IMR-90 (cell line): ENCODE measurements at places on chromosomes 2 and 18. TPM values are rescaled to one million over a fixed set of nuclear protein-coding genes. Genes with fewer than 3 reads are reported as not detected.
A peak's percentile ranks its signal among the peaks of the same experiment; 100 is the strongest.

The CFAP65 gene
- total RNA-seq, result not detected in 2 replicates

DNA sequence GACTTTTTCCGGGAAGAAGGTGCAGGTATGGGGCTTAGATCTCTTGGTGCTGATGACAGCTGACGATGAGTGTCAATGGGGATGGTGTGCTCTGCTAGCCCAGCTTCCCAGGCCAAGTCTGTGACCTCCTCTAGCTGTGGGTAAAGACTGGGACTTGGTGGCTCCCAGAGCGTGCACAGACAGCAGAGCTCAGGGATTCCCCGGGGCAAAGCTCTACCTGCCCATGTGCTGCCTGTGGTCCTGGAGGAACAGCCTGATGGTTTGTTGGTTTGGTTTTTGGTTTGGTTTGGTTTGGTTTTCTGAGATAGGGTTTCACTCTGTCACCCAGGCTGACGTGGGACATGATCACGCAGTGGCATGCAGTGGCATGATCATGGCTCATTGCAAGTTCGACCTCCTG is 19.2 kb downstream of the ATP6V1B1 start:
- DNase-seq, result no peak

DNA sequence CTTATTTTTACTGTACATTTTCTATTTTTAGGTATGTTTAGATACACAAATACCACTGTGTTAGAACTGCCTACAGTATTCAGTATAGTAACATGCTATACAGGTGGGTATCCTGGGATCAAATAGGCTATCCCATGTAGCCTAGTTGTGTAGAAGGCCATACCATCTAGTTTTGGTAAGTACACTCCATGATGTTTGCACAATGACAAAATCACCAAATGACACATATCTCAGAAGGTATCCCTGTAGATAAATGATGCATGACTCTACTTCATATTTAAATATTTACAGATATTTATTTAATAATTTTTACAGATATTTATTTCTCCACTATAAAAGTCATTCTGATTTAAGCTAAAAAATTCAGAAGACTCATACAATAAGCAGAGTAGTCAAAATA is 233.8 kb upstream of the OSR1 start:
- DNase-seq, result no peak

- no peak for DNase-seq
Measured at GRCh38 chr2:3107567-3107966, 270.1 kb downstream of the EIPR1 start.

The THAP4 gene
- 33.9 and 42.2 TPM in 2 replicates for total RNA-seq

- DNase-seq, result no peak
Measured at GRCh38 chr18:44903327-44903726, 222.6 kb downstream of the SETBP1 start.

The TMEM127 gene
- 20.0 and 35.7 TPM in 2 replicates for total RNA-seq

DNA sequence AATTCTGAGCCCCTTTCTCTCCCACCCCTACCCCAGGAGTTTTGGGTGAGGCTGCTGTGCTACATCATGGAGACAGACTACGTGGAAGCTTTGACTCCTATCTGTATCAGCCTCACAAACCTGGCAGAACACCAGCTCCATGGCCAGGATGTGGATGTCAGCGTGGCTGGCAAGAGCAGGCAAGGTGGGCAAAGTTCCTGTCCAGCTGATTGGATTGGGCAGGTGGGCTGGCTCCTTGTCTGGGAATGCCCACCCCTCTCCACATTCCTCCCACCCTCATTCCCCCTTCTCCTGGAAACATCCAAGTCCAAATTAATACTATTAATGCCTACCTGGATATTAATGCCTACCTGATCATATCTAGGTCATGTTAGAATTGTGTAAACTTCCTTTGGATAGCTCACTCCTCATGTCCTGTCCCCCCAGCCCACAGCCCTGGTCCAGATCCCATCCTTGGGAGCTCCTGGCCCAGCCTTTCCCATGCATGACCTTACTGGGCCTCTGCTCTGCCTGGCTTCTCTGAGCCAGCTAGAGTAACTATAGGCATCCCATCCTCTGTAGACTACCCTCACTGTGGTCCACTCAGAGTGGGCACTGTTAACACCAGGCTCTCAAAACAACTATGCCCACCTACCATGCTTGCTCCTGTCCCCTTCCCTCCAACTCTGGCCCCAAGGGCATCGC is 24.1 kb downstream of the MROH2A start:
- no peak for DNase-seq

The PLEKHH2 gene
- total RNA-seq, result 1.7 and 2.0 TPM in 2 replicates

The SERPINB8 gene
- total RNA-seq, result 14.3 and 18.3 TPM in 2 replicates

- no peak for DNase-seq
Measured at GRCh38 chr2:165587335-165587938, 117.9 kb downstream of the CSRNP3 start.

- no peak for DNase-seq
Measured at GRCh38 chr2:170461889-170462288, 253.2 kb upstream of the SP5 start.

- no peak for DNase-seq
Measured at GRCh38 chr2:48319863-48320262, 210.1 kb upstream of the STON1 start.

DNA sequence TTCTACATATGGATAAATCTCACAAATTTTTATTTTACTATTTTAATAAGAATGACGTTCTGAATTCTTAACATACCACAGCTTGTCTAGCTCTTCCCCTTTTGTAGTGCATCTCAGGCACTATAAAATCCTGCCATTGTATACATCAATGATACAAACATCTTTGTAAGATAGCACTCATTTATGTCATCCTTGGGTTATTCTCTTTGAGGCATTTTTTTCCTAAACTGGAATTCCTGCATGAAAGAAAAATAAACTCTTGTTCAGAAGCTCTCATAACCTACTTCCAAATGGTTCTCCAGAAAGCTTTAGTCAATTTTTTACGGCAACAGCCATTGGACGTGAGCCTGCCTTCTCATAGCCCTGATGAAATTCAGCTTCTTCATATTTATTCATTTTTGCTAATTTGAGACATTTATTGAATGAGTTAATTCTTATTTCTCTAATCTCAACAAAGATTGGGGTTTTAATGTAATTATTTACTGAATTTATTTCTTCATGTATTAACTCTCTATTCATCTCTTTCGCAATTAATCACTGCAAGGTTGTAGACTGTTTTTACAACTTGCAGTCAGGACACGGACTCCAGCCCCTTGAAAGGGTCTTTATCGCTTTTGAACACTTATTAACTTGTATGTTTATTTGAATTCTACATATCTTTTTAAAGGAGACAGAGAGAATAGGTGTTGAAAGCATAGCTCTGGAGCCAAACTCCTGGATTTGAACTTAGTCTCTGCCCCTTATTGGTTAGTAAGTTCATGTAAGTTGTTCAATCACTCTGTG is 57.6 kb upstream of the PARD3B start:
- DNase-seq, result peak; percentile 93

DNA sequence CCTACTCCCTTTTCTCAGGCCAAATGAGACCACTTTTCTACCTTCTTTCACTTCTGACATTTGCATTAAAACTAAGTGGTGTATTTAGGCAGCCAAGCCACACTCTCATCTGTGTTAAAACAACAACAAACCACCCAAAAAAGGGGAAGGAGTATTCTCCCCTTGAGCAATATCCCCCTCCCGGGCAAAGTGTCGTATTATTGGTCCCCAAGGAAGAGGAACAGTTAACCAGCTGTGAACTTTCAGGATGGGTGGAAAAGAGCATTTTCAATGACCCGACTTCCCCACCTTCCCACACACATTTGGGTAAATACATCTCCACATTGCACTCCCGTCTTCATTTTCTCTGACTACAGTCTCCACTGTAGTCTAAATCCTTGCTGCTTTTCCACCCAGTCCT is 44.3 kb downstream of the FEZ2 start:
- DNase-seq, result no peak

- no peak for DNase-seq
Measured at GRCh38 chr18:49976795-49977560, 163.6 kb upstream of the ACAA2 start.

DNA sequence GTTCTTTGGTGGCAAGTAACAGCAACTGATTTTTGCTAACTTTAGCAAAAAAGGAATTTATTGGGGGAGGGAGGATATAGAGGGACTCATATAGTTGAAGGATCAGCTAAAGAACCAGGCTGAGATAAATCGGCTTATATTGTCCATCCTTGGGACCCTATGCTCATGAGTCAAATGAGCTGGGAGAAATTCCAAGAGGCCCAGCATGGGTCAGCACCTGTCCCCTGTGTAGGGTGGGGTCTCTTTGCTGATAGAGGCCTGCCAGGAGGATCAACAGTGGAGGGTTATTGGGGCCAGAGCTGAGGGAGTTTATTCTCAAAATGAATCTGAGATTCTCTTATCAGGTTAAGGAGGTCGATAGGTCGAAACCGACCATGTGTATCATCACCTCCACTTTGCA is 97.2 kb downstream of the VAPA start:
- DNase-seq, result no peak

- DNase-seq, result peak; percentile 55
Measured at GRCh38 chr2:55887351-55887750, 36.2 kb downstream of the EFEMP1 start.

The SERPINB4 gene
- total RNA-seq, result not detected in 2 replicates

GRCh38 chr2:174106736-174107135 is 141.6 kb upstream of the SP3 start:
- no peak for DNase-seq

GRCh38 chr18:6729247-6730091 is at the start of gene ARHGAP28:
TSS of gene ARHGAP28 (plus strand) at chr18:6729716. CDS start at chr18:6729822, 106 bp downstream.
- peak; percentile 92 for DNase-seq

- no peak for DNase-seq
Measured at GRCh38 chr2:135829378-135830135, 7.4 kb downstream of the LCT start.

DNA sequence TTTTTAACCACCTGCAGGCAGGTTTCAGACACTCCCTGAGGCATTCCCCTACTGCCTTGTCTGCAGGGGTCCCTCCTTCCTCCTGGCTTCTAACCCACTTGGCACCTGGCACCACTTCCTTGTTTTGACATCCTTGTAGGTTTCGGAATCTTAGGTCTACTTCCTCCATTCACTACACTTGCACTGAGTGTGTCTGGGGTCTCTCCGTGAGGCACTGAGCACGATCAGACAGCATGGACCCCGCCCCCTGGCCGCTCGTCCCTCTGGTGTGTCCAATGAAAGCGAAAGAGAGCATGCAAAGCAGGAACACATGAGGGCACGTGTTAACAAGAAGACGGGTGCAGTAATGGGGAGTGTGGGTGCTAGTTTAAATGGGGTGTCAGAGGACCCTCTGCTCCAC is 63.8 kb downstream of the HAUS1 start:
- no peak for DNase-seq

GRCh38 chr2:214492152-214492551 is 81.3 kb downstream of the VWC2L start:
- no peak for DNase-seq

DNA sequence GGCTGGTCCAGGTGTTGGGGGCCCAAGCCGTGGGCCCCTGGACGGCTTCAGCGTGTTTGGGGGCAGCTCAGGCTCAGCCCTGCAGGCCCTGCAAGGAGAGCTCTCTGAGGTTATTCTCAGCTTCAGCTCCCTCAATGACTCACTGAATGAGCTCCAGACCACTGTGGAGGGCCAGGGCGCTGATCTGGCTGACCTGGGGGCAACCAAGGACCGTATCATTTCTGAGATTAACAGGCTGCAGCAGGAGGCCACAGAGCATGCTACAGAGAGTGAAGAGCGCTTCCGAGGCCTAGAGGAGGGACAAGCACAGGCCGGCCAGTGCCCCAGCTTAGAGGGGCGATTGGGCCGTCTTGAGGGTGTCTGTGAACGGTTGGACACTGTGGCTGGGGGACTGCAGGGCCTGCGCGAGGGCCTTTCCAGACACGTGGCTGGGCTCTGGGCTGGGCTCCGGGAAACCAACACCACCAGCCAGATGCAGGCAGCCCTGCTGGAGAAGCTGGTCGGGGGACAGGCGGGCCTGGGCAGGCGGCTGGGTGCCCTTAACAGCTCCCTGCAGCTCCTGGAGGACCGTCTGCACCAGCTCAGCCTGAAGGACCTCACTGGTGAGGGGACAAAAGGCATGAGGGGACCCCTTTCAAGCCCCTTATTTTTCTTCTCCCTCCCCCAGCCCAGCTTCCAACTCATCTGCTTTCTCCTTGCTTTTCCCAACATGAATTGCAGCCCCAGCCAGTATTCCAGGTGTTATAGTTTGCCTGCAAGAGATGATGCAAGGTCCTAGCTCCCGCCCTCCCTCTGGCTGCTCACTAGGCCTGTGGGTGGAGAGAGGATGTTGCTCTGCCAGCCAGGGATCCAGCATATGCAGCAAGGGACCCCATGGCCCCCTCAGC is 2.9 kb upstream of the KHK start:
- DNase-seq, result no peak

DNA sequence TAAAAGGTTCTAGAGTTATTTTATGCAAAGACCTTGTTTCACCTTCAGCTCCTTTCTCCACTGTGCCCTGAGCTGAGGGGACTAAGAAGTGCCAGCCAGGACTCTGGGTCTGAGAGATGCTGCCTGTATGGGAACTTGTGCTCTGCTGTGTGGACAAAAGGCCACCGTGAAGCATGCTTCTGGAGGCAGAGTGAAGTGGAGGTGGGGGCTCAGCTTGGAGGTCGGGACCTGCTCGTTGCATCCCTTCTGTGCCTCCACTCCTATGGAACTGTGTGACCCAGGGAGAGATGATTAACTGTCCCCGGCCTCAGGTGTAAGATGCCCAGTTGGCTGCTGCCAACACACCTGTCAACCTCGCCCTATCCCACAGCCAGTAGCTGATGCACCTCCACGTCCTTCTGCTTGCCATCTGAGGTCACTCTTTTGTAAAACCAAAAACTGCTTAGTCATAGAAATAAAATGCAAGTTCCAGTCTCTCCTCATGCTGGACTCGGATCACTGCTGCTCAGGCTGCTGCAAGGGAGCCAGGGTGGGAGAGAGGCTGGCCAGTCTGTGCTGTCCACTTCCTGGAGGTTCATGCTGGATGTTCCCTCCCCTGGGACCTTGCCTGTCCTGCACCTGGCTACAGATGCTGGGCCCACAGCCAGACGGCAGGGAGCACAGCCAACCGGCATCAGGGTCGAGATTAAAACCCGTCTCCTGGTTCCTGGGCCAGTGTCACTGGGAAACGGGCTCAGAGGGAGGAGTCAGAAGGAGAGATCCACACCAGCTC is 113.2 kb downstream of the ACKR3 start:
- no peak for DNase-seq

- DNase-seq, result no peak
Measured at GRCh38 chr18:65735155-65735554, 15.7 kb upstream of the CDH7 start.

- peak; percentile 92 for DNase-seq
Measured at GRCh38 chr2:42342061-42342794, 18.8 kb downstream of the COX7A2L start.

GRCh38 chr2:60873381-60873780 is 8.0 kb upstream of the REL start:
- no peak for DNase-seq

DNA sequence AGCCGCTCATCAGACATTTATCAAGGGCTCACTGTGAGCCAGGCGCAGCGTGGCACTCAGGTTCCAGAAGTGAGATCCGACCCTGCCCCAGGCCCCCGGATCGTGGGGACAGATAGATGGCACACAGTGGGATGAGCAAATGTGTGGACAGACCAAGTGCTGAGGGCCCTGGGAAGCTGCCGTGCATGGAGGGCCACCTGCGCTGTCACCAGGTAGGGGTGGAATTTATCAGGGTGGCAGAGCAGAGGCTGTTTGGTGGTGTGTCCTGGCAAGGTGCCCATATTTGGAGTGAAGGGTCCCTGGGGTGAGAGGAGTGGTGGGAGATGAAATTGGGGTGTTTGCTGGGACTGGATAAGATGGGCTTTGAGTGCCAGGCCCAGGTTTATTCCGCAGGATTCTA is 92.8 kb upstream of the HS6ST1 start:
- DNase-seq, result no peak
